Cerebellar cortex (tissue), 1 donor: ENCODE measurements at places on chromosomes 12 and 14.

GRCh38 chr12:5546616-5547015 lies 114.7 kb downstream of the NTF3 start:
- DNase-seq: no peak

DNA sequence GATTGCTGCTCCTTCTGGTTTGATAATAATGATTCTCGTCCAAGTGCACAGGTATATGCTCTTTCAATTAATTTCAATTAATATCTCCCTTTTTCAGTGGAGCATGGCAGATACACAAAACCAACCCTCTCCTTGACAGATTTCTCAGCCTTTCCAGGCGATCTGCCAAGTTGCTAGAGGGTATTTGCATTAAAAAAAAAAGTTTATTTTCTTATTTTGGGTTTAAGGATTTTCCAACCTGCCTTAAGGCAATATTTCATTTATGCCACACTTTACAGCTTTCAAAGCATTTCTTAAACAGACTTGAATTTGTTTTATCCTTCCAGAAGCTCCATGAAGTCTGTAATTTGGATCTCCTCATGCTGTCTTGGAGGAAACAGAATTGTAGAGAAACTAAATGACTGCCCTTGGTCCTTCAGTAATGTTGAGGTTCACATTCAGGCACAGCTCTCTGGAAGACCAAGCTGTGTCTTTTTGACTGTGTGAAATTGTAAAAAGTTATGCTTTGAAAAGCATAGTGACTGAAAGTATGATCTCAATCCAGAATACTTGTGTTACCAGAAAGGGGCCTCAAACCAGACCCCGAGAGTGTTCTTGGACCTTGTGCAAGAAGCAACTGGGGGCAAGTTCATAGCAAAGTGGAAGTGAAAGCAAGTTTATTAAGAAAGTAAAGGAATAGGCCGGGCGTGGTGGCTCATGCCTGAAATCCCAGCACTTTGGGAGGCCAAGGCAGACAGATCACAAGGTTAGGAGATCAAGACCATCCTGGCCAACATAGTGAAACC lies 2.3 kb downstream of the DGLUCY start:
- peak; percentile 22 for DNase-seq

GRCh38 chr12:124434951-124435805 lies 132.2 kb downstream of the NCOR2 start:
- DNase-seq: no peak

DNA sequence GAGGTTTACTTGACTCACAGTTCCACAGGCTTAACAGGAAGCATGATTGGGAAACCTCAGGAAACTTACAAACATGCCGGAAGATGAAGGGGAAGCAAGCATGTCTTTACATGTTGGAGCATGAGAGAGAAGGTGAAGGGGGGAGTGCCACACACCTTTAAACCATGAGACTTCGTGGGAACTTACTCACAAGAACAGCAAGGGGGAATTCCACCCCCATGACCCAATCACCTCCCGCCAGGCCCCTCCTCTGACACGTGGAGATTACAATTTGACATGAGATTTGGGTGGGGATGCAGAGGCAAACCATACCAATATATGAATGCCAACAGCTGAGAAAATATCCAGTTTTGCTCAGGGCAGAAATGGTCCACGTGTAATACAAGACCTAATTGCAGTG lies 518.6 kb downstream of the VRK1 start:
- no peak for DNase-seq

GRCh38 chr14:93122826-93123225 lies 7.1 kb upstream of the ITPK1 start:
- DNase-seq: no peak

DNA sequence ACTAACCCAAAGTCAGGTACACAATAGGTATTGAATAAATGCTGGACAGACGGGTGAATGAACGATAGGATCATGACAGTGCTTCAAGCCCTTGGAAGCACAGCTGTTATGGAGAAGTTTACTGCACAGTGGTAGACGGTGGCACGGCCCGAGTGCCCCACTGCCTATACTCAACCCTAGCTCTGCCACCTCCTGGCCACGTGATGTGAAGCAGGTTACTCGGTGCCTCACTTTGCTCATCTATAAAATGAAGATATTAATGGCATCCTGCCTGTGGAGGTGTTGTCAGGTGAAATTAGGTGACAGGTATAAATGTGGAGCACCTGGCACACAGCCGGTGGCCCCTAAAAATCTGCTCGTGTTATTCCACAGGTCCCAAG lies 5.8 kb downstream of the ASB2 start:
- no peak for DNase-seq

GRCh38 chr12:74896186-74896585 lies 313.5 kb downstream of the KCNC2 start:
- DNase-seq: no peak

GRCh38 chr12:108175310-108175709 lies 46.2 kb downstream of the WSCD2 start:
- peak; percentile 72 for DNase-seq

DNA sequence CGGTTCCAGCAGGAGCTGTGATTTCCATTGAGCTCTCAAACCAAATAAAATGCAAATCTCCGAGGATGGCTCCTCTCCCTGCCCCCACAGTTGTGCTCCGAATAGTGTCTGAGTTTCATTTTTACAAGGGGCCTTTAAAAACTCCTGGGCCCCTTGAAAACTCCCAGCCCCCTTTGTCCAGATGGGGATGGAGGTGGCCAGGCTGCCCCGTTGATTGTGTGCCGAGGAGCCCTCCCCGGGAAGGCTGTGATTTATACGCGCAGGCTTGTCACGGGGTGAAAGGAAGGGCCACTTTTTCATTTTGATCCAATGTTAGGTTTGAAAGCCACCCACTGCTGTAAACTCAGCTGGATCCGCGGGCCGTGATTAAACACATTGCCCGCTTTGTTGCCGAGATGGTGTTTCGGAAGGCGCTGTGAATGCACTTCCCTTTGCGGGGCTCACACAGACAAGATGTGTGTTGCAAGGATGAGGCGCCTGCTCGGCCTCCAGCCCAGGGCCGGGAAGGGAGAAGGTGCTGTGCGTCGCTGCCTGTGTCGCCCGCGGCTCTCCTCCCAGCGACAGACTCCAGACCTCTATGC lies 98.8 kb downstream of the TMEM132C start:
- DNase-seq: peak; percentile 50

DNA sequence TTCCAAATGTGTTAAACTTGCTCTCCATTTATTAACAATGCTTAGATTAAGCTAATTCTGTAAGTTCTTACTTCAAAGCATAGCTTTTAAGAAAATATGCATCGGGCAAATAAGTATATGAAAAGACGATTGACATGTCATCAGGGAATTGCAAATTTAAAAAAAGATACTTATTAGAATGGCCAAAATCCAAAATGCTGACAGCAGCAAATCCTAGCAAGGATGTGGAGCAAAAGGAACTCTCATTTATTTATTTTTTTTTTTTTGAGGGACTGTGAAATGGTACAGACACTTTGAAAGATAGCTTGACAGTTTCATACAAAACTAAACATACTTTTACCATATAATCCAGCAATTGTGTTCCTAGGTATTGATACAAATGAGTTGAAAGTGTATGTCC lies 779.5 kb upstream of the MDGA2 start:
- DNase-seq: no peak

- no peak for DNase-seq
Measured at GRCh38 chr14:39175445-39176262, 600 bp downstream of the PNN start.
